ENCODE measurements at places on chromosomes 12 and 14. TPM values are rescaled to one million over a fixed set of nuclear protein-coding genes. Genes with fewer than 3 reads are reported as not detected.

The KRT82 gene
- not detected for total RNA-seq

The KRT72 gene
- not detected for total RNA-seq

The C14orf132 gene
- 54.1 TPM for total RNA-seq

The LAG3 gene
- total RNA-seq, result 0.25 TPM

The NAV3 gene
- 2.4 TPM for total RNA-seq

The SMOC1 gene
- total RNA-seq, result 3.2 TPM

The CPNE6 gene
- total RNA-seq, result 1.3 TPM

Data from motor neuron (in vitro differentiated cells).